ENCODE measurements at places on chromosomes 11 and 22. TPM values are rescaled to one million over a fixed set of nuclear protein-coding genes. Genes with fewer than 3 reads are reported as not detected.

The TRIM49D1 gene
- not detected for total RNA-seq

The OR4D5 gene
- not detected for total RNA-seq

The CARNS1 gene
- total RNA-seq = 1.7 TPM

The OVOL1 gene
- total RNA-seq = 6.6 TPM

The SMCO4 gene
- total RNA-seq = 33.0 TPM

The IFT27 gene
- 33.1 TPM for total RNA-seq

The ROBO3 gene
- total RNA-seq = 12.3 TPM

The ARHGAP1 gene
- 137 TPM for total RNA-seq

- no peak overlapping the region for H3K27ac ChIP-seq
- H3K4me3 ChIP-seq = no peak overlapping the region
- no peaks in the 10 kb centered on the region for H3K27me3 ChIP-seq
- H3K36me3 ChIP-seq = peaks cover 6% of the 10 kb centered on the region
Measured at GRCh38 chr11:130894322-130895025, 21.8 kb downstream of the SNX19 start.

- no peaks in the 10 kb centered on the region for H3K36me3 ChIP-seq
- H3K4me3 ChIP-seq = no peak overlapping the region
- H3K27ac ChIP-seq = no peak overlapping the region
- no peaks in the 10 kb centered on the region for H3K27me3 ChIP-seq
- no peaks in the 10 kb centered on the region for H3K4me1 ChIP-seq
Measured at GRCh38 chr11:55732936-55733335, 40.3 kb upstream of the OR5D13 start.

GRCh38 chr22:26990503-26991189 is 333.3 kb downstream of the MIAT start:
- H3K27ac ChIP-seq = no peak overlapping the region
- no peaks in the 10 kb centered on the region for H3K27me3 ChIP-seq
- DNase-seq = no peak
- H3K4me3 ChIP-seq = no peak overlapping the region

GRCh38 chr11:67665541-67666302 is 8.7 kb downstream of the ALDH3B2 start:
- DNase-seq = peak; percentile 41
- no peak overlapping the region for H3K4me3 ChIP-seq
- H3K27ac ChIP-seq = no peak overlapping the region

DNA sequence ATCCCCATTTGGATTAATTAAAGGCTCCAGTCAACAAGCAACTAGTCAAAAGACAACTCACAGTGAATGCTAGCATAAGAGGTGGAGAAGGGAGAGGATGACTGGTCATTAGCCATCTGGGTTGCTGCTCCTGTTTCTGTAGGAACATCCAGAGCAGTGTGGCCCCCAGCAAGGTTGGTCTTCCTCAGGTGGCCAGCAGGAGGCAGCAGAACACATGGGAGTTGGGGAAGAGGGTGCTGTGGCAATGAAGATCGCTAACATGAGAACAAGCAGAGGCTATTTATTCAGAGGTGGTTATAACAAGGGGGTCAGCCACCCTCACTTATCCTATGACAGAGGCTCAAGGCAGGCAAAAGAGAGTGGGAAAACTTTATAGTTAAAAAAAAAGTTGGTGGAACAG is 21.3 kb downstream of the IZUMO1R start:
- no peaks in the 10 kb centered on the region for H3K36me3 ChIP-seq
- no peaks in the 10 kb centered on the region for H3K27me3 ChIP-seq
- no peak for DNase-seq
- H3K27ac ChIP-seq = no peak overlapping the region

DNA sequence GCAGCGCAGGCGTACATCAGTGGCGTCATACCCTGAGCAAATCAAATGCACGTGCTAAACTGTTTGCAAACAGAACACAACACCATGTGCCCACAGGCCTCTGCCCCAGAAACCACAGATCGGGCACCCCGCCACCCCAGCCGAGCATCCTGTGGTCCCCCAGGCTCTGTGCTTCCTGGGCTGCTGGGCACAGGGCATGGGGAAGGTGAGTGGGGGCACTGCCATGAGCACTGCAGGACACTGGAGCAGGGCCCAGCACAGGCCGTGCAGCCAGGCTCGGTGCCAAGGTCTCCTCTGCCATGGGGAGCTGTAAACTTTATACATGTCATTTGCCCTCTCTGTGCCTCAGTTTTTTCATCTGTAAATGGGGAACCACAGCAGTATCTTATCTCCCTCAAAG is 62.5 kb downstream of the NAT10 start:
- no peak overlapping the region for H3K27ac ChIP-seq
- no peaks in the 10 kb centered on the region for H3K27me3 ChIP-seq
- H3K4me1 ChIP-seq = no peaks in the 10 kb centered on the region
- H3K4me3 ChIP-seq = no peak overlapping the region
- DNase-seq = no peak

DNA sequence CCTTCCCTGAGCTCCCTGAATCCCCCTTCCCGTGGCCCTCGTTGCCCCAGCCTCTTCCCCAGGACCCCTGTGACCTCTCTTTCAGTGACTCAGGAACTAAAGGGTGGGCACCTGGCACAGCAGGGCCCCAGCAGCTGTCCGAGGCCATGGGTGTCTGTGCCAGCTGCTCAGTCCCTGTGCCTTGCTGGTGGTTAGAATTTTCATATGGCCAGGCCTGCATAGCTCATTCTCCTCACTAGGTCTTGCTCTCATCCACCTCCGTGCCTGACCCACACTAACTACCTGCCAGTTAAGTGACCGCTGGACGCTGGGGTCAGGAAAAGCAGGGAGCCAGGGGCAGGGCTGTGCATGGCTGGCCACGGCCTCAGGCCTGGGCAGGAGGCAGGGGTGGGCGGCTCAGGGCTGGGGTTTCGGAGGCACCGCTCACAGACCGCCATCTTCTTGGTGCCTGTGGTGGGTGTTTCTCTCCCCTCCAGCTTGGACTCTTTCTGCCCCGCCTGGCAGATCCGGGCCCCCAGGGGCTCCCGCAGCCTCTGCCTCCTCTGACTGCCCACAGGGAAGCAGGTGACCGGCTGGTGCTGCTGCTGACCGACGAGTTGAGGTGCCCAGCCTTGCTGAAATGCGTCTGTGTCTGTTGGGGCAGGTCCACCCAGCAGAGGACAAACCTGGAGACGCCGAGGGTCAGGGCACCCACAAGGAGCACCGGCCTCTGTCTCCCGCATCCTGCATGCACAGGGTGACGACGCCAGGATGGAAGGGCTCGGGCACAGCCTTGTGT is 20.3 kb downstream of the MRGPRD start:
- no peaks in the 10 kb centered on the region for H3K36me3 ChIP-seq
- H3K27ac ChIP-seq = no peak overlapping the region
- H3K4me3 ChIP-seq = no peak overlapping the region

DNA sequence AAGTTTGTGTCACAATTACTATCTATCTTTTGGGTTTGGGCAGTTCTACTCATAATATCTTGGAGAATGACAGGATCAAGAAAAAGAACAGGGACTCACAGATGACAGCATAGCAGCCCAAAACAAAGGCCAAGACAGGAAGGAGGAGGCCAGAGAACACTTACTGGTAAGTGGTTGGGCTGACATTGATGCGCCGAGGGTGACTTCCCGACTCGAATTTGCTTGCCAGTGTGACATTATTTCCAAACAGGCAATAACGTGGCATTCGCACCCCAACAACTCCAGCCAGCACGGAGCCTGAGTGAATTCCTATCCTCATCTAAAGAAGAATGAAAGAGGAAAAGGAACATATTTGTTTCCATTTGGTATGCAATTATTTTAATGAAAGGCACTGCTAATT is 309.9 kb downstream of the GUCY1A2 start:
- no peaks in the 10 kb centered on the region for H3K36me3 ChIP-seq
- no peak overlapping the region for H3K27ac ChIP-seq
- no peak for DNase-seq
- H3K4me1 ChIP-seq = no peaks in the 10 kb centered on the region
- H3K4me3 ChIP-seq = no peak overlapping the region

GRCh38 chr11:124075841-124076651 is 34.9 kb upstream of the OR10G7 start:
- peak overlapping the region; percentile 48 for H3K4me3 ChIP-seq
- peaks cover 7% of the 10 kb centered on the region for H3K4me1 ChIP-seq
- no peak overlapping the region for H3K27ac ChIP-seq
